Esophagus squamous epithelium (tissue), 5 donors: ENCODE measurements at places on chromosomes 2 and 18.

- DNase-seq: no peak
These were observed 1162.8 kb downstream of the DSC3 start for GRCh38 chr18:29879763-29880162.

GRCh38 chr2:240569523-240569997, 1.3 kb downstream of the RNPEPL1 start:
- DNase-seq: no peak

- DNase-seq: no peak
These were observed 41.3 kb downstream of the HDHD2 start for GRCh38 chr18:47108998-47109405.

GRCh38 chr2:236265675-236266074, 1.5 kb upstream of the ASB18 start:
- DNase-seq: no peak

GRCh38 chr2:19894134-19894792, 7.5 kb downstream of the TTC32 start:
- DNase-seq: no peak

DNA sequence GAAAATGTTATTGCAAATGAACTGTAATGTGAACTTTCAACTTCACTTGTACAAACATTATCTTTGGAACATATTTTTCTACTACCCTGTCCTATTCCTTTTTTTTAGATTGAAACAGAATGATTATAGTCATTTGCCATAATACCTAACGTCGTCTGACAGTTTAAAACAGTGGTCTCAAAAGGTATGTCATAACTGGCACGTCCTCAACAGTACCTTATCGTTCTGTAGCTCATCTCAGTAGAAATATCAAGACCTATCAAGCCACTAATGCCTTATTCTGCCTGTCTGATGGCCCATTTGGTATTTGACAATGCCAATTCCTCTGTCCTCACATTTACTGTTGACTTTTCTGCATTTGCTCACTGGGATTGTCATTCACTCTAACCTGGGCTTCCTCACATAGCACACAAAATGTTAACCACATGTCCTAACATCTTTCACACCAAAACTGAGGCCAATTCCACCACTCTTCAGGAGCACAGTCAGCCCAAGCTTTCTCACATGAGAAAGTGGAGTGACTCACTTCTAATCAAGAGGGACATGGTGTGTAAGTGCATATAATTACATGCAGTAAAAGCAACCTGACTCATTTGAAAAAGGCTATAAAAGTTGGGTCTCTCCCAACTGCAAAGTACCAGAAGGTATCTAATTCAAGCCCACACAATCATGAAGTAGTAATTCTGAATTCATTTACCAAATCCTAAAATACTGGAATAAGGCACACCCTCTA, 34.8 kb downstream of the DNER start:
- DNase-seq: no peak

GRCh38 chr2:57937456-57937855, 109.2 kb upstream of the VRK2 start:
- DNase-seq: no peak

- no peak for DNase-seq
These were observed 40.7 kb upstream of the TMEM131 start for GRCh38 chr2:98036349-98037000.

DNA sequence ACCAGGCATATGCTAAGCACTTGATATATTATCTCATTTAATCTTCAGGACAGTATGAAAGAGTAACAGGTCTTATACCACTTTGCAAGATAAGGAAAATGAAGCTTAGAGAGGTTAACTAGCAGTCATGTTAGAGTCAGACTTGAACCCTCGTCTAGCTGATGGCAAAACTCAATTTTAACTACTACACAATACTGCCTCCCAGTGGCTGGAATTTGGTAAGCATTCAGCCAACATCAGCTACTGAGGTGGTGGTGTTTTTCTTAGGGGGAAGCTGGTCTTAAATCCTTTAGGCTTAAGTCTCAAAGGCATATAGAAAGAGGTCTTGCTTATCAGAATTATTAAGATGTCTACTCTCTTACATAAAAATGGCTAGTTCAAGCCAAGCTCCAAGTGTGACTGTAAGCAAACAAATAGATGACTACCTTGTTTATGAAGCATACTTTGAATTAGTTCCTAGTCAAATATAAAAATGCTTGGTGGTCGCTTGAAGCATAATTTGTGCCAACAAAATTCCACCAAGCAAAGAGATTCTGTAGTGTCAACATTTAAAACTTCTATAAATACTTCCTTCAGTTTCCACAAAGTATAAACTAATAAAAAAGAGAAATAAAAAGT, 325.4 kb upstream of the FIGN start:
- DNase-seq: no peak
